HFFc6 (cell line): ENCODE measurements at places on chromosomes 4 and X. TPM values are rescaled to one million over a fixed set of nuclear protein-coding genes. Genes with fewer than 3 reads are reported as not detected.

DNA sequence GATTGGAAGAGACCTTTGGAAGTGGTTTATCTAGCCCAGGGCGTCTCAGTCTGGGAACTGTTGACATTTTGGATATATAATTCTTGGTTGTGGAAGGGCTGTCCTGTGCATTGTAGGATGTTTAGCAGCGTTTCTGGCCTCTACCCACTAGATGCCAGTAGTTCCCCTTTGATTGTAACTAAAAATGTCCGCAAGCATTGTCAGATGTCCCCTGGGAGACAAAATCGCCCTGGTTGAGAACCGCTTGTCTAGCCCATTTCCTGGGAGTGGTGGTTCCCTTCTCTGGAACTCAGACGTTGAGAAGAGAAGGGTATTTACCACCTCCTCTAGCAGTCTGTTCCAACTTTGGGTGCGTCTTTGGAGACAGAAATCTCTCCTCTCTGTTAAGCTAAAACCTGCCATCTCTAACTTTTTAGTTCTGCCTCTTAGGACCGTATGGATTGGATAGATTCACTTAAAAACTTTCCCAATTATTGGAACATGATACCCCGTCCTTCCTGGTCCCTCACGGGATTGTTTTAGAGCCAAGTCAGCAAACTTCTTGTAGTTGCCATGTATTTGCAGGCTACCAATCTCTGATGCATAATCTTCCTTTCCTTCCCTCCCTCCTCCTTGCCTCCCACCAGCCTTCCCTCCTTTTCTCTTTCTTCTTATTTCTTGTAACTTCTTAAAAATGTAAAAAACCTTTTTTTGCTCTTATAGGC, 13.9 kb downstream of the TMEM165 start:
- DNase-seq: no peak

ABRAXAS1 gene
- 7.5 to 9.9 TPM (median 8.3 TPM) in 3 replicates for total RNA-seq

GRCh38 chrX:17167915-17168314, 207.1 kb upstream of the NHS start:
- DNase-seq: no peak

- DNase-seq: no peak
These were observed at the start of gene ADGRL3 for GRCh38 chr4:61200187-61200915. Gene ADGRL3 (plus strand): TSS chr4:61200326.

DNA sequence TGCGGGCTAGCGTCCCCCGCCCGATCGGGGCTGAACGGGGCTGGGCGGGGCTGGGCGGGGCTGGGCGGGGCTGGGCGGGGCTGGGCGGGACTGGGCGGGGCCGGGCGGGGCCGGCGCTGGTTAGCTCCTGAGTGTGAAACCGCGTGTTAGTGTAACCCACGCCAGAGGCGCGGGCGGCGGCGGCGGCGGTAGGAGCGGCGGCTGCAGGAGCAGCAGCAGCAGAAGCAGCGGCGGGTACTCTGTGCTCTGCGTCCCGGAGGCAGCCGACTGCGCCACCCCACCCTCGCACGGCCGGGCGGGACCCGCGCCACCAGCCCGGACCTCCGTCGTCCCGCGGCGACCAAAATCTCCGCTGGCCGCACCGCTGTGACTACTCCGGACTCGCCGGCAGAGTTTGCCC, 128.1 kb downstream of the LAS1L start:
- no peak for DNase-seq

DNA sequence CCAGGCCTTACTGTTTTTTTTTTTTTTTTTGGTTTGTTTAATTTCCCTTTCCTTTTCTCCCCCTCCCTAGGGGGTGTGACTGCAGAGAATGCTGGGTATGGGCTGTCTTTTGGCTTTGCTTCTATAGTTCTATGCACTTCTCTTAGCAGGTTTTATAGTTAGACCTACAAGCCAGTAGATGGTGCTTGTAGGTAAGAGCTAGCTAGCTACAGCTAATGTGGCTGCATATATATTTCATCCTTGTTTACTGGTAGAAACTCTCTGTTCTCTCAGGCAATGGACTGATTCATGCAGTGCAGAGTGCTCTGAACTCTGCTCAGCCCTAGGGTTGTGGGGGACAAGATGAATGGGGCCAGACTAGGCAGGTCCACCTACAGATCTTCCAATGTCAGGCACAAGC, 246.4 kb downstream of the SH2D1A start:
- DNase-seq: no peak

RTL9 gene
- total RNA-seq: 0.31 to 0.56 TPM (median 0.43 TPM) in 3 replicates

DNA sequence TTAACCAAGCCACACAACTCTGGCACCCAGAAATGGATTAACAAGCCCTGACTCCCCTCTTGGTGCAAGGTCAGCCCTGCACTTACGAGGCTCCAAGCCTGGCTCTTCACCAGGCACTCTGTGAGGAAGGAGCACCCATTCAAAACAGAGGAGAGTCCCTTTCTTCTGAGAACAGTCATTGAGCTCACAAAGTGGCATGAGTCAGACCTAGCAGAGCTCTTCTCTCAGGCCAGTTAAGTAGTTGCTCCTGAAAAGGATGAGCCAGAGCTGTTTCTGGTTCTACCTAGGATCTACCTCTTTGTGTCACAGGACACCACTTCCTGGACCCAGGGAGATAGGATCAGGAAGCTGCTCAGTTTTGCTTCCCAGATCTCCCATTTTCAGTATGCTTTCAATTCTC, 48.2 kb downstream of the EVC2 start:
- DNase-seq: peak; percentile 43

HELT gene
- total RNA-seq: not detected in 2 replicates

CENPVL2 gene
- total RNA-seq: not detected in 3 replicates

DNA sequence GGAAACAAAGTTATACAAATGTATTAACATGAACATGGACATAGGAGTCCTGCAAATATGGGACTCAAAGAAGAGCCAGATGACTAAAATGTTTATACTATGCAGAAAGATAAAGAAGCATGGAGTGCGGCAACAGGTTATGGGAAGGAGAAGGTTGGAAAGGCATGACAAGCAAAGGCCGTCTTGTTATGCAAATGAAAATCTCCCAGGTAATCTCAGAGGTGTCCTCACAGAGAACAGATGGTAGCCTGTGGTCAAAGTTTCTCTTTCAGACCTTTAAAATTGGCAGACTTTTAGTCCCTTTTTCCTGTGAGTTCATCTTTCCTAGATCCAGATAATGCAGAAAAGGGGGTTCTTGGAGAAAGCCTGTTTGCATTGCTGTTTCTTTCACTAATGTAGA, 116.4 kb upstream of the BEND4 start:
- no peak for DNase-seq

DNA sequence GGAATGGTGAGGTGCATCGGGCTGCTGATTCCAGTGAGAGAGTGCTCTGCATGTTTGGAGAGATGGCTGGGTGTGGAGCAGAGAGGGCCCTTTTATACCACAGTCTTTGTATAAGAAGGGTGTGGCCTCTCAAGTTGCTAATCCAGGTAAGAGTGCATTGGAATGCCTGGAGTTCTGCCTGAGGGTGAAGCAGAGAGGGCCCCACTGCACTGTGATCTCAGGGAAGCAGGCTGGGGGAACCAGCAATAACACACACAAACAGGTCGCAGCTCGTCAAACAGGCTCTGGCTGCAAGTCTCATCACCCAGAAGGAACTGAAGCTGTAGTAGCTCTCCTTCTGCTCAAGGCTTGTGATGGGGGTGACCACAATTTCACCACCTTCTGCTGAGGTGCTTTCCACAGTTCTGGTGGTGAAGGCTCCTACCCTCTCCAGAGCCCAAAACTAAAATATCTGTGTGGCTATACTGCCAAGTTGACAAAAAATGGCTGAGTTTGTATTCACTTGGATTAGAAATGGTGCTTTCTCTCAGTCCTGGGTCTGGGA, 687.4 kb upstream of the HS3ST1 start:
- no peak for DNase-seq

DNA sequence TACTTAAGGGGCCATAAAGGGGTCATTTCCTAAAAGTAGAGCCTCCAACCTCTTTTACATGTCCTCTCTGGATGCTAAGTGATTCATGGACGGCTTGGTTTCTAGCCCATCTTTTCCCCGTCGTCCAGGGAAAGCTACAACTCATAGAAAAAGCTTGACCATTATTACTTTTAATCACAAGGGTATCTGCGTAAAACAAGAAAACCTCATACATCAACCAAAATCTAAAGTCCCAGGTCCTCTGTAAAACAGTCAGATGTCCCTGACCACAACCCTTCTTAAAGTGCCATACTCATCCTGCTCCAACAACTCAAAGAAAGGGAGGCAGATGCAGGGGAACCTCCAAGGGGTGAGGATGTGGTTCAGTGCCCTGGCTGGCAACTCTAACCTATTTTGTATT, 29.6 kb downstream of the ADGRA3 start:
- no peak for DNase-seq

DNA sequence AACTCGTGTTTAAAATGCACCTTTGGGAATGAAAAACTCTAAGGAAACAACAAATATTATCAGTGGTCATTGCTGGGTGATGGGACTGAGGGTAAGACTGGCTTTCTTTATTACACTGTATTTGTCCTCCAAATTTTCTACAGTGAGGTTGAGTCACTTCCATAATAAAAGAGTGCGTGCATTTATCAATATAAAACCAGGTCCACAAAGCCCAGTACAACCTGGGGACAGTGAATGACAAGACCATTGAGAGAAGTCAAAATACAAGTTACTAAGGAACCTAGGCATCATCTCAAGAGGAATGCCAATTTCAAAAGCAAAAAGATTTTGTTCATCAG, 76.4 kb downstream of the MAGED4 start:
- no peak for DNase-seq

TMPRSS11A gene
- total RNA-seq: not detected in 3 replicates

DNA sequence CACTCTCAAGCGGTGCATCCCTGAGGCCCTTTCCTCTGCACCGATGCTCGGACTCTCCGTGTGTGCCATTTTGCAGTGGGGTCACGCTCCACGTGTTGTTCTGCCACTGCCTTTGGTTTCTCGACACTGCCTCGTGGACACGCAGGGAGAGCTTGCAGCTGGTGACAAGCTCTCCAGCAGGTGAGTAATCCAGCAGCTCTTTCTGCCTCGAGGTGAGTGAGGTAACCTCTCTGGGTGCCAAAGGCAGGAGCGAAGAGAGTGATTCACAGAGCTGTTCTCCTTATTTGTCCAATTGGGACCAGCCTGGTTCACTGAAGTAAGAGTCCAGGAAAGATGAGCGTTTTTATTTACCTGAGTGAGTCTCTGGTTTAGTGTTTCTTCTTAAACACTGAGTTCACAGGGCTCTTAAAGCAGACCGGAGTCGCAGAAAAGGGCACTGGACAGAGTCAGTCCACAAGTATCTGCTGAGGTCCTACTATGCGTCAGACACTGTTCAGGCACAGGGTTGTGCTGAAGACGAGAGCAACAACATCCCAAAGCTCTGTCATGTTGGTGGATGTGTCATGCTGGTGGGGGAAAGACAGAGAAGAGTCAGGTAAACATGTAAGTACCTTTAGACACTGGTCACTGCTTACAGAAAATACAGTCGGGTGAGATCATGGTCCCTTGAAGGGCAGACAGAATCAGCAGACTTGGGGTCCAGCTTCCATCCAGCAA, 61.8 kb downstream of the FHDC1 start:
- DNase-seq: no peak

DNA sequence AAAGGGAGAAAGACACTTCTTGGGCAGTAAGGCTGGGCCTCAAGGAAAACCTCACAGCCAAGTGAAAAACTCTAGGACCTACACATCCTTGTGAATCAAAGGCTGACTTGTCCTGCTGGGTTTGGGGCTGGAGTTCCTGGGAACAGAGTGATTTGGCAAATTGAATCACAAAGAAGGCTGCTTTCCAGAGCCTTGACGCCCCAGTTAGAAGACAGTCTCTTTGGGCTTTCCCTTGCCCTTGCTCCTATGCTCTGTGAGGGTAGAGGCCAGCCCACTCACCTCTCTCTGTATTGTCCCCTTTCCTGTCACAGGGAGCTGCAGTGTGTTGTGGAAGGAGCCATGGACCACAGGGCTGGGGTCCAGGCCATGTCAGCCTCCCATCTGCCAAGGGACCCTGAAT, 9.6 kb downstream of the AMER1 start:
- DNase-seq: no peak

SPANXC gene
- total RNA-seq: 2.0 to 151 TPM in 2 of 3 replicates, not detected in the other

- peak; percentile 21 for DNase-seq
These were observed 1253.0 kb upstream of the PCDH7 start for GRCh38 chr4:29467044-29467717.

DNA sequence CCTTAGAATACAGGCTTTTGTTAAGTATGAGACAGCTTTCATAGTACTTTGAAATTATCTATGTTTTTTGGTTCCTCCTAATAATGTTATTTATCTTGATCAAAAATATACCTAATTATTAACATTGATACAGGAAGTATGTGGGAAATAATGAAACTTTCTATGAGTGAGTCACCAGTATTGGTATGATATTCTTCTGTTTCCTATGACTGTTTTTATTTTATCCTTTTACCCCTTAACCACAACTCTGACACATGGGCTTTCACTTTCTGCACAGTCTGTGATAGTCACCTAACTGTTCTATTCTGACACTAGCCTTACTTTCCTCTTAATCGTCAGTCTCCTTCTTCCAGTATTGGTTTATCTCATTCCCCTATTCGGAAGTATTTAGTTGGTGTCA, 4.7 kb downstream of the THAP9 start:
- peak; percentile 42 for DNase-seq

ARX gene
- total RNA-seq: not detected in 3 replicates

GRCh38 chrX:105297041-105297440, 76.5 kb upstream of the TEX13A start:
- peak; percentile 28 for DNase-seq

DNA sequence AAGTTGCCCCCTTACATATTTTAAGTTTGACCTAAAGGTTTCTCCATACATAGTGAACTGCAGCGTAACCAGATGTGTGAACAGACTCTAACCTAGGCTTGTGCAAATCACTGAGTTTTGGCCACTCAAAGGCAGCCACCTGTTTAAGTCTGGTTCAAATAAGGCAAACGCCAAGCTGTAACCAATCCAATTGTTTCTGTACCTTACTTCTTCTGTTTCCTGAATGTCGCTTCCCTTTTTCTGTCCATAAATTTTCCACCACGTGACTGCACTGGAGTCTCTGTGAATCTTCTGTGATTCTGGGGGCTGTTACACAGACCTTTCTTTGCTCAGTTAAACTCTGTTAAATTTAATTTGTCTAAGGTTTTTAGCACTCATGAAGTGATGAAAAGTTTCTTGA, 618.8 kb downstream of the GLUD2 start:
- no peak for DNase-seq

GRCh38 chr4:730511-730910, 24.9 kb downstream of the PCGF3 start:
- DNase-seq: no peak

DNA sequence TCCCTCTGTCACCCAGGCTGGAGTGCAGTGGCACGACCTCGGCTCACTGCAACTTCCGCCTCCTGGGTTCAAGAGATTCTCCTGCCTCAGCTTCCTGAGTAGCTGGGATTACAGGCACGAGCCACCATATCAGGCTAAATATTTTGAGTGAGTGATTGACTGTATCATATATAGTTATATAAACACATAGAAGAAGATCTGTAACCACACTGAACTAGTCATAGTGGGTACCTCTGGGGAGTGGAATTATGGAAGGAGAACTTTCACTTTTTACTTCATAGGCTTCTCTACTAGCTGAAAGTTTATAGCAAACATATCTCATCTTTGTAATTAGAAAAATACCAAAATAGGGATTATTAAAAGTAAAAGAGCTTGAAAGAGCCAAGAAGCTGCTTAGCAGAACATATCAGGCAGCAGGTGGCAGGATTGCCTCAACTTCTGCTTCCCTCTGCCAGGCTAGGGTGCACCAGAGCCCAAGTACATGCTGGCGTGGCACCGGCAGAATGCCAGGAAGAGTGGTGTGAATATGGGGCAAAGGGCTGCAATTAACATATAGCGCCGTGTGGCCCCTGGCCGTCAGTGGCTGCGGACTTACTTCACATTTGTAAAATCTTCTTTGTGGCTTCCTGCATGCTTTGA, 39.5 kb upstream of the CD40LG start:
- no peak for DNase-seq

GRCh38 chr4:39205000-39205399, 22.7 kb downstream of the WDR19 start:
- DNase-seq: no peak
